ENCODE measurements at places on chromosomes 16 and 17.

- DNase-seq = no peak
These were observed 27.0 kb downstream of the CDIP1 start for GRCh38 chr16:4511441-4512082.

DNA sequence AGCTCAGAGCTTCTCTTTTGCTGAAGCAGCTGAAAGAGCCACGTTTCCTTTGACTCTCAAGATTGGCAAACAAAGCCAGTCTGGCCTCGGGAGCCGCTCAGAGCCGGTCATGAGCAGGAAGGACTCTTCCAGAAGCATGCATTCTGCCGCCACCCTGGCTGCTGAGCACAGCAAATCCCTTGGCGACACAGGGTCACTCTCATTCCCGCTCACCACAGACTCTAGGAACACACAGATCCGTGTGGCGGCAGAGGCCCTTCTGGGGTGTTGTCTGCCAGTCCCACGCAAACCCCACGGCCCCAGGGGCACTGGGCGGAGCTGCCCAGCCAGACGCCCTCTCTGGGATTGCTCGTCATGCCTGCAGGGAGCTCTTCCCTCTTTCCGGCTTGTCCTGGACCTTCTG, 157.0 kb downstream of the C16orf95 start:
- no peak for DNase-seq

DNA sequence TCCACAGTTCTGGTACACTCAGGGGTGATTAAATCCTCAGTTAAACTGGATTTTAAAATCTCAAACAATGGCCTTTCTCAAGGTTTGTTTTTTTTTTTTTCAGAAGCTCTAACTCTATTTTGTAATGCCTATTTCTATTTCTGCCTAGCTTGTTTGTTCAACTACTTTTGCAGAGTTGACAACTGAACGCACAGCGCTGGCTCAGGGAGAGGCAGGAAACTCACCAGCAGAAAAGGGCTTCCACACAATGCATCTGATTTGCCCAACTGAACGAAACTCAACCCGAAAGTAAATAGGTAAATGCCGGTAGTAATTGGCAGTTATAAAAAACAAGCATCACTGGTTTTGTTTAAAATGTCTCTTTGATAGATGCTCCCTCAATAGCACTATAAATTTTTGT, 52.7 kb upstream of the CNEP1R1 start:
- DNase-seq = no peak

DNA sequence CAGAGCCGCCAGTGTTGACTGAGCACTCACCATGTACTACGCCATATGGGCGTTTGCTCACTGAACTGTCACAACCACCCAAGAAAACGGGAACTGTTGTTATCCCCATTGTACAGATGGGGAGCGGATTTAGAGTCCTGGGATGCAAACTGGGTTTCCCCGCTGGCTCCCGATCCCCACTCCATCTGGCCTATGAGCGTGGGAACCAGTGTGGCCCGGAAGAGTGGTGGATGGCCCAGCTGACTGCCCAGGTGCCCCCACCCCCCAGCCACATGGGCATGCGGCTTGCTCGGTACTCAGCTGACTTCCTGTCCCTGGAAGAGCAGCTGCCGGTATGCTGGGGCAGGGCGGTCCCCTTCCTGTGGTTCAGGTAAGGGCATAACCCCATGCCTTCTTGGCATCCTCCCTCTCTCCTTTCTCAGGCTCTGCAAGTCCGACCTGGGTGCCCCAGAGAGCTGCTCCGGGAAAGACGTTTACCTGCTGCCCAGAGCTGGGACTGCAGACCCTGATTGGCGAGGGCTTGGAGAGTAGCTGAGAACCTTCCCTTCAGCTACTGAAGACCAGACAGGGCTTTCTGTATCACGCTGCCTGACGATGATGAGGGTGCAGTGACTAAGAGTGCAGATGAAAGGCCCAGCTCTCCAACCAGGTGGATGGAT, 16.2 kb downstream of the SOCS3 start:
- DNase-seq = peak; percentile 89

DNA sequence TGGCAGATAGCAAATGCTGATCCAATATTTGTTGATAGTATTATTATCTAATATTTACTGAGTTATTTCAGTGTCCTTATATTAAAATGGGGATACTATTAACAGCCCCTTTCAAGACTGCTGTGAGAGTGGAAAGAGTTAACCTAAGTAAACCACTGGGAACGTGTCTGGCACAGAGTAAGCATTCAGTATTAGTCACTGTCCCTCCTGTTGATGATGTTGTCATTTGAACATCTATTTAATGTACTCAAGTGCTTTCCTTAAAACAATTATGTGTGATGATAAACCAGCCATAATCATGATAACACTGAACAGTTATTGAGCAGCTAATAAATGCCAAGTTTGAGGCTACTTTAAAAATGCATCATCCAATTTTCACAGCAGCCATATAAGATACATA, 135.7 kb upstream of the XYLT1 start:
- DNase-seq = no peak

GRCh38 chr17:4318186-4318585, 48.3 kb downstream of the UBE2G1 start:
- DNase-seq = no peak

- DNase-seq = no peak
These were observed 647 bp downstream of the UNK start for GRCh38 chr17:75785016-75785890.

DNA sequence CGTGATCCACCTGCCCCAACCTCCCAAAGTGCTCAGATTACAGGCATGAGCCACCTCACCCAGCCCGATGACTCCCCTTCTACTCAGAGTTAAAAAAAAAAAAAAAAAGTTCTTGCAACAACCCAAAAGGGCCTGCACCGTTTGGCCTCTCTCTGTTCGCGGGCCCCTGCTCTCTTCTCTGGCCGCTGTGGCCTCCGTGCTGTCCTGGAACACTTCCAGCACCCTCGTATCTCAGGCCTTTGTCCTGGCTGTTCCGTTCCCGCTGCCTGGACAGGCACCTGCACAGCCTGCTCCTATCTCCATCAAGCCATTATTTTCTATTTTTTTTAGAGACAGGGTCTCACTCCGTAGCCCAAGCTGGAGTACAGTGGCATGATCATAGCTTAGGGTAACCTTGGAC, 10.8 kb downstream of the MYO1C start:
- no peak for DNase-seq

- no peak for DNase-seq
These were observed 109.9 kb downstream of the METRNL start for GRCh38 chr17:83189044-83190003.

- DNase-seq = no peak
These were observed 153.7 kb downstream of the RPTOR start for GRCh38 chr17:80698297-80698696.

- DNase-seq = no peak
These were observed 610.8 kb downstream of the KCNJ18 start for GRCh38 chr17:22303096-22303495.

DNA sequence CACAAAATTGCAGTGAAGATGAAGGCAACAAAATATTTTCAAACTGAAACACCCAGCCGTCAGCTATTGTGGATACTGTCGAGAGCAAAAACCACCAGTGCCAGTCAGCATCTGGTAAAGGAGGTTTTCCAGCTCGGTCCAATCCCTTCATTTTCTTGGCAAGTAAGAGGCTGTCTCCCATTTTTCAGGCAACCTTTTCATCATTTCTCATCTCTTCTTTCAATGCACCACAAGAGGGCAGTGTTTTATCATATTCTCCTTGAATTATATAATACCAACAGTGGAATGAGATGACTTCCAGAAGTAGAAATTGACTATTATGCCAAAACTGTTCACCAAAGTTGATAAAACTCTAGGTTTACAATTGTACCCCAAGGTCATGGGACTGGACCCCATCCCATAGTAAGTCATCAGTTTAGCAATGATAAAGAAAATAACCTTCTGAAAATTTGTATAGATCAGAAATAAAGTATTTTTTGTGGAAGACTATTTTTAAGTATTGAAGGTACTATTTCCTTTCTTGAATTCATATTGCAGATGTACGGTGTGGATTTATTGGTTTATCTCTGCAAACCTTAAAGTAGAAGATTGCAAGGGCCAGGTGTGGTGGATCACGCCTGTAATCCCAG, 16.8 kb downstream of the NQO1 start:
- DNase-seq = peak; percentile 54

- DNase-seq = no peak
These were observed 37.1 kb downstream of the MPRIP start for GRCh38 chr17:17079336-17079735.

GRCh38 chr16:77960766-77961165, 61.6 kb upstream of the CLEC3A start:
- DNase-seq = no peak

DNA sequence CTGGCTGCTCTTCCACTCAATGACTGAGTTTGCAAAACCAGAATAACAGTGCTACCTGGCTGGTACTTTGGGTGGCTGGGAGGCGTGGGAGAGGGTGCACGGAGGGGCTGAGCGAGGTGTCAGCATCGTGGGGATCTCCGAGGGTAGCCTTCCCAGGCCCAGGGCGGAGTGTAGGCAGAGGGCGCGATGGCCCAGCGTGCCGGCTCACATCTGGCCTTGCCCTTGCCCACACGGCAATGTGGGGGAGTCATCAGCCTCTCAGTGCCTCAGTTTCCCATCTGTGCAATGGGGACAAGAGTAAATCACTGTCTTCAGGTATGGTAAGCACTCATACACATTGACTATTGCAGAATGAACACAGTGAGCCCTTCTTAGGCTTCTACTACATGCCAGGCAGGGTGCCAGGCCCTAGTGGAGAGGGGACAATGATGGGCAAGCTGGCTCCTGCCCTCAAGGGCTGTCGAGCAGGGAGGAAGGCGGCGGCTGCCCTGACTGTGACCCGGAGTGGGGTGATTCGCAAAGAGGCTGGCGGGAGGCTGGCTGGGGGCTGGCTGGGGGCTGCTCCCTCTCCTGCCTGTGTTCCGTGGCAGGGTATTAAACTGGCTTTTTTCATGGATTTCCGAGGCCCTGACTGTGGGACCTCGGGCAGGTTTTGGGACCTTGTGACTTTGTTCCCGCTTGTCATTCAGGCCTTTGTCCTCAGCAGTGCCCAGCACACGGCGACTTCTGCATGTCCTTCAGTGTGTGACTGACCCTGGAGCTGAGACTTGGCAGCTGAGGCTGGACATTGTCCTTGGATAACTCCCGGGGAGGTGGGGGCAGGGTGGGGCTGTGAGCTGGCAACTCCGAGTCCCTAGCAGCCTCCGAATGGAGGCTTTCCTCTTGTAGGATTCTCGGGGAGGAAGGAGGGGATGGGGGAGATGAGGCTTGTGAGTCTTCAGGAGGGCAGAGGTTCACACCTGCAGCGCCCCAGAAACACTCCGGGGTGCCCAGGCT, 243.1 kb downstream of the SEC14L1 start:
- DNase-seq = no peak

DNA sequence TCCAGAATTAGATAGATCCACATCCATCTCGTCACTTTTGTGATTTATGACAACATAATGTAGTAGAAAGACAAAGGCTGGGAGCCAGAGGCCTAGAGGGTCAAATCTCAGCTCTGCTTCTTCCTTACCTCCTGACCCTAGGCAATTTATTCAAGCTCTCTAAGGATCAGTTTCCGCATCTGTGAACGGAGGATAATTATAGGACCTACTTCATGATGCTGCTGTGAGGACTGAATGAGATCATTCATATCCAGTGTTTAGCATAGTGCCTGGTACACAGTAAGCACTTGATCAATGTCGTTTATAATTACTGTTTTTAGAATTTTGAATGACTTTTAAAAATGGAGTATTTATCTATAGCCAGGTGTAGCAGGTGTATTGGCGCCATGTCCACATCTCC, 128.4 kb downstream of the SHISA9 start:
- DNase-seq = no peak

DNA sequence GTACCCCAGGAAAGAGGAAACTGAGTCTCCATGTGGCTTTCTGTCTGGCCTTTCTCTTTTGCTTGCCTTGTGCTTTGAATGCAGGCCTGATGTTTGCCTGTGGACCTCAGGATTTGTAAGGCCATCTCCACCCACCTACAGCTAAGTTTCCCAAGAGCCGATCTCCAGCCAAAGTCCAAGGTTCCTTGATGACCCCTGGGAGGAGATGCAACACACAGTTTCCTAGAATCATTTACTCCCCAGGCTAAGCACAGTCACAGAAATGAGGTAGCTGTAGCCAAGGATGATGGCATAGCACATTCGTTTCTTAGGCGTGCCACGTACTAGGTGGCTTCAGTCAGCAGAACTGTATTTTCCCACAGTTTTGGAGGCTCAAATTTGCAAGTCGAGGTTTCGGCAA, 595.4 kb downstream of the MAF start:
- DNase-seq = no peak

- no peak for DNase-seq
These were observed 56.6 kb downstream of the NACA2 start for GRCh38 chr17:61534414-61534813.

- DNase-seq = no peak
These were observed 17.1 kb downstream of the LIG3 start for GRCh38 chr17:34997355-34997862.

- no peak for DNase-seq
These were observed 198 bp upstream of the PYDC1 start for GRCh38 chr16:31217136-31217530.

DNA sequence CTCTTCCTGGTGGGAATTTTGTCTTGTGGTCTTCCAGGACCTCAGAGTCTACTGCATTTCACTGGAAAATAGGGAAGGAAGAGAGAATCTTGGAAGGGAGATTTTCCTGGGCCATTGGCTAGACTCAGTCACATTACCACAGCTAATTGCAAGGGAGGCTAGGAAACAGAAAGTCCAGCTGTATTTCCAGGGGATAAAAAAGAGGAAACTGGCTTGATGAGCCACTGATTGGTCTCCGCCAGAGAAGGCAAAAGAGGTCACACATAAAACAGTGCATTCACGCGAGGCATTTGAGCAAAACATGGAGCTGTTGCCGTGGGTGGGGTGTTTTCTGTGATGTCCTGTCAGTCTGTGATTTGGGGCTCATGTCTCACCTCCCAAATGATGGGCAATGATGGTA, 345.3 kb downstream of the FOXL1 start:
- DNase-seq = no peak

DNA sequence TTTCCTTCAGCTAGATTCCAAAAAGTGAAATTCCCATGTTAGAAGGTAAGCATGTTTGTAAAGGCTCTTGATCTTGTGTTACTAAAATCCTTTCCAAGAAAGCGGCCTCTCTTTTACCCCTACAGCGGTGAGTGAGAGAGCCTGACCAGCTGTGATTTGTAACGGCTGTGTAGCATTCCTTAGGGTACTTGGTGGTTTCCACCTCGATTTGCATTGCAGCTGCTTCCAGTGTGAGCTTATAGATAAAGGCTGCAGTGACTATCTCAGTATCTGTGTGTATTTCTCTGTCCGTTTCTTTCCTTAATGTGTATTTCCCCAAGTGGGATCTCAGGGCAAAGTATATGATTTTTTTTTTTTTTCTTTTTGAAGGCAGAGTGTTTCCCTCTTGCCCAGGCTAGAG, 169.4 kb downstream of the SNX29 start:
- DNase-seq = no peak

GRCh38 chr17:5952518-5952917, 117.7 kb upstream of the WSCD1 start:
- no peak for DNase-seq

GRCh38 chr17:31582151-31582907, 190.9 kb downstream of the RAB11FIP4 start:
- DNase-seq = no peak
